NB4 (cell line): ENCODE measurements at places on chromosomes 16 and 17.
A peak's percentile ranks its signal among the peaks of the same experiment; 100 is the strongest.

DNA sequence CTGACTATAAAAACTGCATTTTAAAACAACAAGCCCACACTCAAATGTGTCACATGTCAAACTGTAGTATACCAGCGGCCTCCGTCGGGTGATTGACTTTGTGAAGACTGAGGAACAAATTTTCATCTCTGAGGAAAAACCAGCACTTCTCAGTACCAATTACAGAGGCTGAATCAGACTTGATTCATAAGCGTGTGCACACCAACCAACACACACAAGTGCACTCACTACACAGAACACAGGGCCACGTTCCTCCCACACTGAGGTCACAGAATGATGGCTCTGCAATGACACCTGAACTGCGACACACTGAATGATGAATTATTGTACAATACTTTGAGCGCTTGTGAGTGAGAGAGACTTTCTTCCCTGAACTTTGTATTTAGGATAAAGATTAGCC lies 29.6 kb downstream of the XPO6 start:
- DNase-seq = peak; percentile 29

- peak; percentile 37 for DNase-seq
These were observed 309.4 kb downstream of the SEC14L1 start for GRCh38 chr17:77449908-77450741.

- no peak for DNase-seq
These were observed 12.9 kb upstream of the P2RX1 start for GRCh38 chr17:3929181-3929580.

DNA sequence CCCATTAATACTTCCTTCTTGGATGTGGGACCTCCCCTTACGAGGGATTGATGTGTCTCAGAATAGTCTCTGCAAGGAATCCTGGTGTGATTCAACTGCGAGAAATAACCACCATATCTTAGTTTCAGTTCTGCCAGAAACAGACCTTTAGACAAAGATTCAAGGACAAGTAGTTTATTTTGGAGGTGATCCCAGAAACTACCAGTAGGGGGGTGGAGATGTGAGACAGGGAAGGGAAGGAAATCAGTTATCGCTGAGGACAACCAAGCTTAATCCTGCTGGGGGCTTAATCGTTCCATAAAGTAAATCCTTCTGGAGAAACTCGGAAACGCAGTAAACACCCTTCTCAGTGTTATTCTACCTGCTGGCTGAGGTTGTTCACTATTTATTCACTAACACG lies 5.0 kb upstream of the SDR42E1 start:
- DNase-seq = peak; percentile 42

DNA sequence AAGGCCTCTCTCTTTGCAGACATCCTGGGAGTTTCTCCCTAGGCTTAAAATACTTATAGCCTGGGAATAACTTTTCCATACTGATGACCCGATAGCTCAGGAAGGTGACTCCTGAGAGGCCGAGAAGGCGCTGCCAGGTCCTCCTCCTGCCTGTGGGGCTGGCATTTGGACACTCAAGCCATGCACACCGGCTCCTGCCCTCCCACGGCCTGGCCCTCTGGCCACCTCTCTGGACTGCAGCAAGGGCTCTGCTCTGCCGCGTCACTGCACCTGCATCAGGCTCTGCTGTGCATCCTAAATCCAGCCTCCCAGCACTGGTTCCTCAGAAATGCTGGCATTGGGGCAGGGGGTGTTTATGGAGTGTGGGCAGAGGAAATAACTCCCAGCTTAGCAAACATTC lies 14.2 kb downstream of the KCNG4 start:
- DNase-seq = no peak

DNA sequence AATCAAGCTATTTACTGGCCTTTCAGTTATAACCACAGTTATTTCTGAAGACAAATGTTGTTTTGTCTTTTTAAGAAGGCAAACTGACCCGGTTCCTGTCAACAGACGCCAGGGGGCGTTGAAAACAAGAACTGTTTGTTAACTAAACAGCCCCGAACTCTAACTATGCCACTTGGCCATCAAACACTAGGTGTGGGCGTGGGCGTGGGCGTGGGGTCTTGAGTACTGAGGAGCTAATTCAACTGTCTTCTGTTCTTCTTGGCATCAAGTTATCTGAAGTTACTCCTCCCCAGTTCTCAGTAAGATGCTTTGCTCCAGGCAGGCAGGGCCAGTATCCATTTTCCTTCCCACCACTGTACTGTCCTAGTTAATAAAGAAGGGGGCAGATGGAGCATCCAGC lies 63.3 kb upstream of the MTMR4 start:
- DNase-seq = peak; percentile 67

GRCh38 chr17:29585080-29585751 lies 4.2 kb downstream of the GIT1 start:
- no peak for DNase-seq

DNA sequence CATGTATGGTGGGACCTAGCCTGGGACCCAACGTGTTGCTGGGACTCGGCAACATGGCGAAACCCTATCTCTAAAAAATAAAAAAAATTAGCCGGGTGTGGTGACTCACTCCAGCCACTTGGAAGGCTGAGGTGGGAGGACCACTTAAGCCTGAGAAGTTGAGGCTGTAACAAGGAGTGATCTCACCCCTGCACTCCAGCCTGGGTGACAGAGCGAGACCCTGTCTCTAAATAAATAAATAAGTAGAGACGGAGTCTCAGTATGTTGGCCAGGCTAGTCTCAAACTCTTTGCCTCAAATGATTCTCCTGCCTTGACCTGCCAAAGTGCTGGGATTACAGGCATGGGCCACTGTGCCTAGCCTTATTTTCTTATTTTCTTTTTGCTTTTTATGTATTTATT lies 10.1 kb upstream of the CNP start:
- DNase-seq = peak; percentile 50

DNA sequence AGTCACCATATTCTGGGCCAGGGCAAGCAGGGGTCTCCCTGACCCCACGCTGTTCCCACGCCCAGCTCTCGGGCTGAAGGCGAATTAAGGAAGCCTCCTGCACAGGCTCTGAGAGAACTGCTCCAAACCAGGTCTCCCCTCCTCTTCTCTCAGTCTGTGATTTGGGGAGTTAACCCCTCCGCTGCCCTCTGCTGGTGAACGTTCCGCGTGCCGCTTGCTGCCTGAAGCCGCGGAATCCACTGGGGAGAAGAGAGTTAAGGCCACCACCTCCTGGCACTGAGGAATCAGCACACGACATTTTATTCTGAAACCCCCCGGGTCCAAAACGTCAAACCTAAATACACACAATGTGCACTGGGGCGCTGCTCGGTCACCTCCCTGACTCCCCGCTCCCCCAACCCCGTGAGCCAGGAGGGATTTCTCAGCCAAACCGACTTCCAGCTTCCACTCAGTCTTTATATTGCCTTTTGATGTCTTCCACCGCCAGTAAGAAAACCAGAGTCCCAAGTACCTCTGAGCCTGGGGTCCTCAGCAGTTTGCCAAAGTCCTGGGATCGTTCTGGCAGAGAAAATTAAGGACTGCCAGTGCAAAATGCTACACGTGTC lies 54.4 kb upstream of the RCVRN start:
- peak; percentile 71 for DNase-seq
